ENCODE measurements at places on chromosomes 5 and 9.

GRCh38 chr5:166086568-166086967 lies 2204.9 kb upstream of the WWC1 start:
- no peak for DNase-seq

- peak; percentile 62 for DNase-seq
Observed at GRCh38 chr5:150272531-150272930, 17.0 kb downstream of the CAMK2A start.

DNA sequence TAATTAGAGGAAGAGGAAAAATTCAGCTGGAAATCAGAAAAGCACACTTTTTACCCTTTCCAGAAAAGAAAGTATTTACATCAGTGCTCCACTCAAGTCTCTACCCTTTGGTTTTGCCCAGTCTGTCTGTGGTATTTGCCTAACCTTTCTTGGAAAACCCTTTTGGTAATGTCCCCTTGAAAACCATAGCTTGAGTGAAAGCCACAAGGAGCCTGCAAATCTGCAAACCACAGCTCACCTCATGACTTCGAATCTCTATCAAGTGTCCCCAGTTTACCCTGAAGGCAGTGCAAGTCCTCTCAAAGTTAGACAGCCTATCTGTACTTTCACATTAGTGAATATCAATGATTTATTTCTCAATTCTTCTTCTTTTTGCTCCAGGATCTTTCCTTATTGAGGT lies 162.1 kb upstream of the TSLP start:
- no peak for DNase-seq

GRCh38 chr5:176730815-176731475 lies 79.4 kb upstream of the UNC5A start:
- no peak for DNase-seq

- no peak for DNase-seq
Observed at GRCh38 chr5:111201705-111202104, 22.5 kb upstream of the CAMK4 start.

GRCh38 chr5:151611127-151611775 lies 20.1 kb upstream of the FAT2 start:
- no peak for DNase-seq

GRCh38 chr5:160641405-160641804 lies 210.6 kb downstream of the ATP10B start:
- no peak for DNase-seq

GRCh38 chr5:63025679-63026078 lies 447.1 kb downstream of the LRRC70 start:
- DNase-seq, result no peak

DNA sequence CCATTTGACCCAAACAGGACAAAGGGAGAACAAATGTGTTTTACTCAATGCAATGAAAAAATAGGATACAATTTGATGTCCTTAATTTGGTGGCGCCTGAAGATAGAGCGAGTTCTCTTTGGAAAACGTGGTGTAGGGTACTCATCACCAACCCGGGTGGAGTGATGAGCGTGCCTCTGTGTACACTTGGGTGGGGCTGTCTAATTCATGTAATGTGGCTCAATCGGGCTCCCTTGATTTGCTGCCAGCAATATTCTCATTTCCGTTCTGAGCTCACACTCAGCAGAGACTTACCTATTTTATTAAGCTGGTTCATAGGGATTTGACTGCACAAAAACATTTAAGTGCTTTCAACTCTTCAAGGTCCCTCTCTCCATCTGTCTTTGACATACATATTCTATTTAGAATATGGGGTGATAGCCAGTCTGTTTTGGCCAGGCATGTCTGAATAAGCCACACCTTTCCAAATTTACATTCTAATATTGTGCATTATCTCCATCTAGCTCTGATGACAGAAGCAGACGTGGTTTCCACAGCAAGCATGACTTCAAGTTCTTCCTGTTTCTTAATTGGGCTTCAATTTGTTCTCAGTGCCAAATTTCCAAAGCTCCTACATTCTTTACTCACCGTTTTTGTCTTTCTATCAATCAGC lies 162.5 kb downstream of the IRX2 start:
- no peak for DNase-seq

- no peak for DNase-seq
Observed at GRCh38 chr5:82601077-82601476, 322.9 kb upstream of the RPS23 start.

GRCh38 chr5:153491038-153491744 lies 721 bp downstream of the GRIA1 start:
- DNase-seq, result no peak

DNA sequence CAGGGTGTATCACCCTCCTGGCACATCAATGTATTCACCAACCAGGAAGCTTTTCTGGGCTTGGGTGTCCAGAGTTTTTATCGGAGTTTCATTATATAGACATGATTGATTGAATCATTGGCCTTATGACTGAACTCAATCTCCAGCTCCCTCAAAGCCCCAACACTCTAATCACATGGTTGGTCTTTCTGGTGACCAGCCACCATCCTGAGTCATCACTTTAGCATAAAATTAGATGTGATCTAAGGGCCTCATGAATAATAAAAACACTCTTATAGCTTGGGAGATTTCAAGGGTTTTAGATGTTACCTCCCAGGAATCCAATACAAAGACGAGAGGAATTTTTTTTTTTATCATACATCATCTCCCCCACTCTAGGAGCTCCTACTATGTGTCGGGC lies 7.7 kb upstream of the PBX3 start:
- no peak for DNase-seq

GRCh38 chr5:179768326-179769085 lies 25.3 kb upstream of the LTC4S start:
- no peak for DNase-seq

DNA sequence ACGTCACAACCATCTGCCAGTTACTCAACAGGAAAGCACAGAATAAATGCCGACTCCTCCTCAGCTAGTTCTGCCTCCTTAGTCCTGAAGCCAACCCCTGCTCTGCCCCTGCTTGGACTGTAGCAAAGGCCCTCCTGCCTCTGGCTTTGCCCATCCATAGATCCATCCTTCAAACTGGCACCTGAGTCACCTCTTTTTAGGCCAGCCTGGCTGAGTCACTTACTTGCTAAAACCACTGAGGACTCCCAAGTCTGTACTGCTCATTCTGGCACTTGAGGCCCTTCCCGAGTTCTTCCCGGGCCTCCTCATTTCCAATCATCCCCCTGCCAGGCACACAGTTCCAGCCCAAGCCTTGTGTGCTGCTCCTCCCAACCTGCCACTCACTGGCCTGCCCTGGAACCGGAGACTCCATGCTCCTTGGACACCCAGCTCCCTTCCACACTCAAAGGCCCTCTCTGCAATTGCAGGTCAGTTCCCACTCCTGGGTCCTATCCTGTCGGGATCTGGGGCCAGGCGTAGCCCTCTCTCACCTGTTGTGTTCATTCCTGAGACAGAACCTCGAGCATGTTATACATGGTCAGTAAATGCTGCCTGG lies 220.1 kb downstream of the DAB2IP start:
- DNase-seq, result no peak

All from DMS53 (cell line).